ENCODE measurements at places on chromosomes 3 and 15. TPM values are rescaled to one million over a fixed set of nuclear protein-coding genes. Genes with fewer than 3 reads are reported as not detected.
A peak's percentile ranks its signal among the peaks of the same experiment; 100 is the strongest.

DNA sequence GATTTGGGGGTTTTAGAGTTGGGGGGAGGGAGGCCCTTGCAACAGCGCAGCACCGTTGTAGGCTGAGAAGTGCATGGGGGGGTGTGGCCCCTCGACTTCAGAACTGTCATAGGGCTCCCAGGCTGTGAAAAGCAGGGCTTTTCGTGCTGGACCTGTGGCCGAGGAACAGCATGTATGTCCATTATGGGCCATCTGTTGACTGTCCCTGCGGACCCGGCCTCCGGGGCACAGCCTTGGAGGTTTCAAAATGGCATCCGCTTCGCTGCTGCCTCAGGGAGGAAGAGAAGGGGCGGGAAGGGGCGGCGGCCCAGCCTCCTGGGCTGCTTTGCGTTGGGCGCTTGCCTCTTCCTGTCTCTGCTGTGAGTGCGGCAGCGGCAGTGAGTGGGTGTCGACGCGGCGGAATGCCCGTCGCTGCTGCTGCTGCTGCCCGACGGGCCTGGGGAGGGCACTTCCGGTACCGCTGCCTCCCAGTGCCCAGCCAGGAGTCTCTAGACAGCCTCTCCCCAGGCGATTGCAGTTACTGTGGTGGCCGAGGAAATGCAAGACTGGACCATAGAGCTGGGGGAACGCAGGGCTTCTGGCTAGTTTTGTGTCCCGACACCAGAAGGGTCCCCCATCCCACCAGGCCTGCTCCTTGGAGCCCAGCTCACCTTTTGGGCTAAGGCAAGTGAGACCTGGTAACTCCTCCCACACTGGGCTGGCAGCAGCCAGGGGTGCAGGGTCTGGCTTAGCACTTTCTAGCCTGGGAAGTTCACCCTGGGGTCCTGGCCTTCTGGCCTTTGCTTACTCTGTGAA is 1.9 kb downstream of the GNAI2 start:
- DNase-seq, result peak; percentile 72

GRCh38 chr15:33737687-33738601 is 230.4 kb upstream of the CHRM5 start:
- no peak for DNase-seq

Gene RHOV
- total RNA-seq, result not detected

Gene TP63
- not detected for total RNA-seq

Gene PLD1
- total RNA-seq, result 8.8 TPM

- no peak for DNase-seq
These were observed 121.4 kb upstream of the SGO1 start for GRCh38 chr3:20307383-20307782.

- no peak for DNase-seq
These were observed 18.8 kb upstream of the ANKDD1A start for GRCh38 chr15:64892847-64893403.

- DNase-seq, result no peak
These were observed 323.8 kb upstream of the AZI2 start for GRCh38 chr3:28672406-28672805.

Data from ascending aorta (tissue), 2 donors.